ENCODE measurements at places on chromosomes 3 and 15.

- DNase-seq, result no peak
Observed at GRCh38 chr15:89616228-89616627, 39.0 kb downstream of the KIF7 start.

DNA sequence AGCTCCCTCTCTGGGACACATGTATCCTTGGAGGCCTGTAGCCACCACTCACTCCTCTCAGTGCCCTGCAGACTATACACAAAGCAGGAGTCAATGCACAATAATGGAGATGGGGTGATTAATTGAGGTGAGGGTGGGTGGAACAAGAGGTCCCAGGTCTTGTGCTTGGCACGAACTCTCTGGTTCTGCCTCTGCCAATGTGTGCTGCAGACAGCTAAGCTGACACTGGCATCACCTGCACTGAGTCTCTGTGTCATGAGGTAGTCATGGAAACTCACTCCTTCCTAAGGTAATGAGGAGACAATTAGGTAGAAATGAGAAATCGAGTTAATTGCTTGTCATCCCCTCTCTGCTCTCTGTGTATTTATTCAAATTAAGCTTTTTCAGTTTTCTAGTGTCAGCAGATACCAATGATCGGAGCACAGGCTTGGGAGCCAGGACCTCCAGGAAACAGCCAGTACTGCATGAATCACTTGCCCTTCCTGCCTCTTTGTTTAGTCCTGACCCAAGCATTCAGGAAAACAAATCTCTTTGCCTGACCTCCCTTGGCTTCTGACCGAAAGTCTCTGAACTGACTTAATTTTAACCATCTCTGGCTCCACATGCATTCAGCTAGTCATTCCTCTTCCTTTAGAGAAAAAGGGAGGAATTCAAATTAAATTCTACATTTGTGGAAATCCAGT lies 56.7 kb downstream of the DRD3 start:
- no peak for DNase-seq

DNA sequence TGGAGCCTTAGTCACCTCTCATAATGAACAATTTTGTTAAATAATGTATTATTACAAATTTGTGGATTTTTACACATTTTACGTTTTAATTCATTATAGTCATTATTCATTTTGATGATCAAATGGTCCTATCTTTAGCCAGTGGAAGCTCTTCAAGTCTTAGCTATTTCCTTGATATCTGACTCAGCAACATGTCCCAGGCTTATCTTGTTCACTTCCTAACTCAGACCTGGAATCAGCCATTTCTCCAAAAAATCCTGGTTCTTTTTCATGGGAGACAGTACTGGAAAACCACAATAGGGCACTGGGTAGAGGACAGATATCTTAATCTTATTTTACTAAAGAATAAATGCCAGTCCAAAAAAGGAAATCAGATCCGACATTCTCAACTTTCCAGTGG lies 56.4 kb downstream of the RYK start:
- no peak for DNase-seq

GRCh38 chr15:48622237-48622636 lies 23.3 kb downstream of the FBN1 start:
- DNase-seq, result no peak

- no peak for DNase-seq
Observed at GRCh38 chr3:59658866-59659265, 609.0 kb upstream of the CFAP20DC start.

GRCh38 chr3:28406241-28406640 lies 57.6 kb upstream of the AZI2 start:
- no peak for DNase-seq

- DNase-seq, result no peak
Observed at GRCh38 chr15:87604857-87605446, 651.6 kb downstream of the NTRK3 start.

DNA sequence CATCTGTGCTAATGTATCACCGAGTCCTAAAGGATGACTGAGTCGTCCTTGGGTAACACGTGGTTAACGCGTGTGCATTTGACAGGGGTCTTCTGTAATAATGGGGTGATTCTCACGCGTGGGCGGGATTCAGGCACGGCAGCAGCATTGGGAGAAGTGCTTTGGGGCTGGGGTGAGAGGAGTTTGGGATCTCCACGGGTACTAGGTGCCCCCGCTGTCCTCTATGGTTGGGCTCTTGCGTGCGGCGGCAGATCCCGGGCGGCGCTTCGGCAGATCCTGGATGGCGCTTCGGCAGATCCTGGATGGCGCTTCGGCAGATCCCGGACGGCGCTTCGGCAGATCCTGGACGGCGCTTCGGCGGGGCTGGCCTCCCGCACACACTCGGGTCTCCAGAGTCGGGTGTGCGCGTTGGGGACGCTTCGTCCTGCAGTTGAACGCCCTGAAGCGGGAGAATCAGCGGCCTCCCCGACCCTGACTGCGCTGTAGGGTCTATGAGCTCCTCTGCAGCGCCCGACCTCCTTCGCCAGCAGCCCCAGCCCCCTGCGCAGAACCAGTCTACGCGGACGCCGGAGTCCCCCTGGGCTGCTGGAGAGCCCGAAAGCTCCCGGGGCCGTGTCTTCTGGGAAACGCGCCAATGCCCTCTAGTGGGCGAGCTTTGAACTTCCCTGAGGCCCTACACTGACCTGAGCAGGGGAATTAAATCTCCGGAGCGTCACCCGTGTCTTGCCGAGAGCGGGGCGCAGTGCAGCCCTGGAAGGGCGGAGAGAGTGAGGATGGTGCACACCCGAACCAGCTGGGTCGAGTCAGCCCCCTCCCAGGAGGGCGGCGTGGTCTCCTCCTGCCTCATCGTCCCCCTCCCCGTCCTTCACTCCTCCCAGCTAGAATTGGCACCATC lies 48.1 kb upstream of the EPHB3 start:
- DNase-seq, result peak; percentile 87

- no peak for DNase-seq
Observed at GRCh38 chr3:117486719-117487716, 777.4 kb downstream of the TUSC7 start.

DNA sequence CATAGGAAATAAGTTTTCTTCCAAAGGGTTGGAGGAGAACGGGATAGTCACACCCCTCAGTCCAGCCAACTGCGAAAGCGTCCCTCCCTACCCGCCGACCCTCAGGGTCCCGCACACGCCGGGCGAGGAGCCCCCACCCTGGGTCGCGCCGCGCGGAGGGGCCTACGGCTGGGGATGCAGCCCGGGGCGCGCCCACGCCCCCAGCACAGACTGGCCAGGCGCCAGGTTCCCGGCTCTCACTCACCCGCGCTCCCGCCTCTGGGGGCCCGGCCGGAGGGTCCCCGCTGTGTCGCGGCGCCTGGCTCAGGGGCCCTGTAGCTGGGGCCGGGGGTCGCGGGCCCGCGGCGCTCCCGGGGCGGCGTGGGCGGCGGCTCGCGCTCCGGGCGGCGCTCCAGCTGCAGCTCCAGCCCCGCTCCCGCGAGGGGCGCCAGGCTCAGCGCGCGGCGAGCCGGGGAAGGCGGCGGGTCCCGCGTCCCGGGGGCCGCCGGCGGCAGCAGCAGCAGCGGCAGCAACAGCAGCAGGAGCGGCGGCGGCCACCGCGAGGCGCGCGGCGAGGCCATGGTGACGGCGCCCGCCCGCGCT lies 375 bp downstream of the HEG1 start:
- DNase-seq, result no peak

- DNase-seq, result no peak
Observed at GRCh38 chr15:45165536-45165935, 22.2 kb downstream of the SHF start.

DNA sequence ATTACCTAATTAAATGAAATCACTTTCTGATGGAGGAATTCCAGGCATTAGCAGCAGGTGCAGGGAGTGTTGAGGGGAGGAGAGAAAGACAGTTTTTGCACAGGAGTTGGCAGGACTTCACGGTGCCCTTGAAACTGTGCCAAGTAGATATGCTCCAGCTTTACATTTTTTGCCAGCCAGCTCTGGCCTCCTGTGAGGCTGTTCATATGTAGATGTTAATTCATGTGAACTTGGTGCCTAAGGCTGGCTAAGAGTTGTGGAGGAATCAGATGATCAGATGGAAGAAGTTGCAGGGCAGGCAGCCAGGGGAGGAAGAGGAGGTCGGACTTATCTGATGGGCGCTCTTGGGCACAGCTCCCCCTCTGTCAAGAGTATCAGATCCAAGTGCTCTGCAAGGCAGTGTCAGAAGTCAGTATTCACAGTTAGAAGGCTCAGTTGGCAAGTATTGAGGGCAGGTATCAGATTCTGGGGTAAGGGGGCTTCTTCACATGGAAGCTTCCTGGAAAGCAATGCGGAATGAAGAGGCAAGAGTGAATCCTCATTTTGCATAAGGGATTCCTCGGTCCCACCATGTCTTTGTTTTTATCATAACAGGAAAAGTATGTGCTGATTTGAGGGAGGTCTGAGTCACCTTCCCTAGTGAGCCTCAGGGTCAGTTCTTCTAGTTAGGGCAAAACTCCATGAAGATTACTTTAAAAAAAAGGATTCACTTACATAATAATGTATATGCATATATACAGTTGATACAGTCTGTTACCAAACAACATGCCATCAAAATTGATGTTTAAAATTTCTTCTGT lies 172.6 kb upstream of the UMPS start:
- DNase-seq, result no peak

- DNase-seq, result no peak
Observed at GRCh38 chr3:134623615-134624245, 27.1 kb downstream of the KY start.

DNA sequence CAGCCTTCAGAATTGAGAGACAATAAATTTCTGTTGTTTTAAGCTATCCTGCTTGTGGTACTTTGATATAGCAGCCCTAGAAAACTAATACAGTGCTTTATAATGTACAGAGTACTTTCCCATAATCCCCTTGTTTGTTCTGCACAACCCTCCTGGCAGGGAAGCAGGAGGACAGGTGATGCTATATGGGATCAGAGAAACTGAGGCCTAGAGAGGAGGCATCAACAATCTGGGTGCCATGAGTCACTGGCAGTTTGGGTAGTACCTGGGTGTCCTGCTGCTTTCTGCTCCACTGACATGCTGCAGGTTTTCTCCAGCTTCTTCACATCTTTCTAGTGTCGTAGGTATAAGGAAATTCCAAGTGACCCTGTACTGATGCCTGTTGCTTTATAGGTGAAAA lies 55.0 kb downstream of the CTDSPL start:
- no peak for DNase-seq

DNA sequence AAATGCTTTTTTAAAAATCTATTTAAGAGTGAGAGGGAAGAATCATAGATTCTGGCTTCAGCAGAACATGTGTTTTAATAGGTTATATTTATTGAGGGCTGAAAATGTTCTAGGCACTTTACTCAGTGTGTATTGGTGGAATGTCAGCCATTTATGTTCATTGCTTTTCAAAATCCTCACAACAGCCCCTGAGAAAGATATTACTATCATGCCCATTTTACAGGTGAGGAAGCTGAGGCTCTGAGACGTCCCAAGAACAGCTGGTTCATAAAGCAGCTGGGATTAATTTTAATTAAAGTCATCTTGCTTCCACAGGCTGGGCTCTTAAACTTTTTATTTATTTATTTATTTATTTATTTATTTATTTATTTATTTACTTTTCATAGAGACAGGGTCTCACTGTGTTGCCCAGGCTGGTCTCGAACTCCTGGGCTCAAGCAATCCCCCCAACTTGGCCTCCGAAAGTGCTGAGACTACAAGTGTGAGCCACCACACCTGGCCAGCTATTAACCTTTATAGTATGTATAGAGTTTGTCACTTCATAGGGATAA lies 364.6 kb downstream of the SHQ1 start:
- no peak for DNase-seq

- DNase-seq, result no peak
Observed at GRCh38 chr3:24145981-24146822, 201.1 kb downstream of the NR1D2 start.
